ENCODE measurements at places on chromosomes 7 and 10.

- no peak for DNase-seq
These were observed 4.0 kb upstream of the MRPS24 start for GRCh38 chr7:43873300-43873699.

DNA sequence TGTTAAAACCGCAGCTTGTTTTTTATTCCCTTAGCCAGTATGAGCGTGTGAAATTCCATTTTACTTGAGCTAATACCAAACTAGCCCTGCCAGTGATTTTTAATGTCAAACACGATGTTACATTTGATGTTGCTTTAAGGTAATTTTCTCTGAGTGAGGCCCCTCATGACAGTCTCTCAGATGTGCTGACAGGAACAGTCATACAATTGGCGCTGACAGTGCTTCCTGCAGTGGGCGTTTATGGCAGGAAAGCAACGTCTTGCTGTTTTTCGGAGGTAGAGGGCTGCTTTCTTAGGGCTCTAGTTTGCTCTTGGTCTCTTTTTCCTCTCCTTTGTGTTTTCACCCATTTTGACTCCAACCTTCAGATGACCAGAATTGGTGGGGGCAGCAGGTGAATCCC lies 19.3 kb downstream of the PON1 start:
- no peak for DNase-seq

DNA sequence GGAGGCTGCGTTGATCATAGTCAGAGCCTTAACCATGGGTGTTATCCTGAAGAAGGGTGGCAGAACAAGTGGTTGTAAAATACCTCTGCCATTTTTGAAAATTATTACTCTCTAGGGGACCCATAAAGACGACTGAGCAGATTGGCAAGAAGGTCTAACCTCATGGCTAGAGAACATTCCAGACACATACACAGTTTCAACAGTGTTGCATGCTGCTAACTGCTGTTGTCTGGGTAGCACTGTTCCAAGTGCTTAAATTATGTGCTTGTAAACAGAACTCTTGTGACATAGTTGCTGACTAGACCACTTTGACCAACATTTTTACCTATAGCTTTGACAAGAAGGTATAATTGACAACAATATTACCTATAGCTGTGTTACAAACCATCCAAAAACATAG lies 46.1 kb upstream of the FOXP2 start:
- no peak for DNase-seq

- DNase-seq = no peak
These were observed 44.6 kb upstream of the NAMPT start for GRCh38 chr7:106329408-106329807.

DNA sequence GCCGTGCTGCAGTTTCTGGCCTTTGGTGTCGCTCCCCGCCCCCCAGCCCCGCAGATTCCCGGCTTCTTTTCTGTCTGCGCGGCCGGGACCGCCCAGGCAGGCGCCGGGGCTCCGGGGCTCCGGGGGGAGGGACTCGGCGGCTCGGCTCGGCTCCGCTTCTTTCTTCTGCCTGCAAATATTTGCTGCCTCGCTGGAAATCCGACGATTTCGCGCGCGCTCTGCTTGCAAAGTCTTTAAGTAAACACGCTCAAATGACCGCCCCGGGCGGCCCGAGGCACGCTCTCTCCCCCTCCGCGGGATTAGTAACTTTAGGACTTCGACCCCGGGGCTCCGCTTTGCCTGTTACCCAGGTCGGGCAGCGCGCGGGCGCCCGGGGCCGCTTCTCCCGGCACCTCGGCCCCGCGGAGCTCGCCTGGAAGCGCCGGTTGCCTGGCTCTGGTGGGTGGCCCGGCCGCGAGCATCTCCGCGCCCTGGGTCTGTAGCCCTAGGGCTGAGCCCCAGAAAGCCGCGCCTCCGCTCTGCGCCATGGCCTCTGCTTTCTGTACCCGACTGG lies 3.9 kb upstream of the GATA3 start:
- no peak for DNase-seq

GRCh38 chr10:93799155-93799708 lies 41.5 kb downstream of the LGI1 start:
- no peak for DNase-seq

DNA sequence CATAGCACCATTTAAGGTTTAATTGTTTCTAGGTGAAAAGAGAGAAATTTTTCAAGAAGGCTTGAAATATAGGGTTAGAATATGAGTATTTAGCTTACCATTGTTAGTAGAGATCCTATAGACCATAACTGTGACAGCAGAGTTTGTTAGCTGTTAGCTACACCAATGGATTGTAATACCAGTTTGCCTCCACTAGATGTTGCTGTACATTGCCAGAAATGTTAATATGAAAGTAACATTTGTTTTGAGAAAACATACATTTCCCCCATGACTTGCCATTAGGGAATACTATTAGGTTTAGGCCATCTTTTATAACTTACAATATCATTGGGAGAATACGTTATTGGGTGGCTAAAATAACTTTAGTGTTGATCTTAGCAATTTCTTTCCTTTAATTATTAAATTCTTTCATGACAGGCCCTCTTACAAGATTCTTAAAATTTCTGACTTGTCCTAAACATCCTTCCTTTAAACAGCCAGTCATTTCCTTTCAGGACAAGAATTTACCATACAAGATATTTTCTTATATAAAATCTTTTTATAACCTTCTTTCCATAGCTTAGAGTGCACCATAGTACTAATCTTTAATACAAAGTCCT lies 39.5 kb downstream of the ZNF117 start:
- no peak for DNase-seq

GRCh38 chr7:74190259-74190658 lies 16.1 kb downstream of the EIF4H start:
- DNase-seq = no peak

GRCh38 chr10:15280462-15280861 lies 90.6 kb downstream of the FAM171A1 start:
- DNase-seq = no peak

DNA sequence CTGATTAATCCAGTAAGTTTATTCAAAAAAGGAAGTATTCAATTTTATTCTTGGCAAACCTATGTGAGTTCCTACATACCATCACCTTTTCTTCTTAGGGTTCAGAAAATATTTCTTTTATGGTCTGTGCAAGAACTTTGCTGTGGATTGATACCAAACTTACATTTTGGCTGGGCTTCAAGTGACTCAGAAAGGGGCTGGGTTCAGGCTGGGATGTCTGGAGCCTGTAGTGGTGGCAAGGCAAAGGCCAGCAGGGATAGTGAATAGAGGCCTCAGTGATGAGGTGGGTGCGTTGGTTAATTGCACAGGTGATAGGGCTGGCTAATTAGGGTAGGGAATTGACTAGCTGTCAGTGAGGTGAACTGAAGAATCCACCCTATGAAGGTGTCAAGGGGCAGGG lies 40.2 kb upstream of the ATXN7L1 start:
- no peak for DNase-seq

DNA sequence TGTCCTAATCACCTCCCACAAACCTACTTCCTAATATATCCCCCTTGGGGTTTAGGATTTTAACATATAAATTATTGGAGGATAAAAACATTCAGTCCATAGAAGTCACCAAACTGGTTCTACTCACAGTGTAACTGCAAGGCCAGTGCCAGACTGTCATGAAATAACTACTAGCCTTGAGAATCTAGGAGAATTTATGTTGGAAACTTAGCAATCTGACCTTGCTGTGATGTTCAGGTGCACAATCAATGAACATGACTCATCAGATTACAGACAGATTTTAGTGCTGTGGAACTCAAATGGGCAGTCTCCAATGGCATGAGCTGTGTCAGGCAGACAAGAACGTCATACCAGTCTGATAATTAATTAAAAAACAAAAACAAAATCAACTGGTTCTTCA lies 571.4 kb upstream of the IGFBP3 start:
- DNase-seq = no peak

DNA sequence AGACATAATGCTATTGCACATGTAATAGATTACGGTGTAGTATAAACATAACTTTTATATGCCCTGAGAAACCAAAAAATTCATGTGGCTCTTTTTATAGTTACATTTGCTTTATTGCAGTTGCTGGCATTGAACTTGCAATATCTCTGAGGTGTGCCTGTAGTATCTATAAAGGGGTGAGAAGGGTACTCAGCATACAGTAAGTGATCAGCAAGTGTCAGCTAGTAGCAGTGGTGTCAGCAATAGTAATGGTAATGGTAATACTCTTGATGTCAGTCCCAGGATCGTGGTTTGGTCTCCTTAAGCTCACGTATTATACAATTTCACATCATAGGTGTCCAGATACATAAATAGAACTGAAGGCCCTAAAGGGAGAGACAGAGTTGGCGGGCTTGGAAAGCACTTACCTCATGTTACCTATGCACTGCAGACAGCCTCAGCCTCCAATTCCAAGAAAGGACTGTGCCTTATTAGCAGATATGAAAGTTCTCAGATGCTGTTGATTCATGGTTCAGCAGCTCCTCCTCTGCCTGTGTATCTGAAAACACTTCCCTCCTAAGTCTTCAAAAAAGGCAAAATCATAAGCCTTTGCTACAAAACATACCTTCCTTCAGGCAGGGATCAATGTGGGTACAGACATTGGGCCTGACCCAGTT lies 6.6 kb upstream of the GIMAP7 start:
- no peak for DNase-seq
